Gastrocnemius medialis (tissue), 4 donors: ENCODE measurements at places on chromosomes 2 and 18.

- H3K36me3 ChIP-seq = no peaks in the 10 kb centered on the region
- no peaks in the 10 kb centered on the region for H3K27me3 ChIP-seq
- H3K4me1 ChIP-seq = no peaks in the 10 kb centered on the region
- no peak for DNase-seq
- no peak overlapping the region for H3K27ac ChIP-seq
Measured at GRCh38 chr2:128411431-128411830, 92.8 kb upstream of the HS6ST1 start.

DNA sequence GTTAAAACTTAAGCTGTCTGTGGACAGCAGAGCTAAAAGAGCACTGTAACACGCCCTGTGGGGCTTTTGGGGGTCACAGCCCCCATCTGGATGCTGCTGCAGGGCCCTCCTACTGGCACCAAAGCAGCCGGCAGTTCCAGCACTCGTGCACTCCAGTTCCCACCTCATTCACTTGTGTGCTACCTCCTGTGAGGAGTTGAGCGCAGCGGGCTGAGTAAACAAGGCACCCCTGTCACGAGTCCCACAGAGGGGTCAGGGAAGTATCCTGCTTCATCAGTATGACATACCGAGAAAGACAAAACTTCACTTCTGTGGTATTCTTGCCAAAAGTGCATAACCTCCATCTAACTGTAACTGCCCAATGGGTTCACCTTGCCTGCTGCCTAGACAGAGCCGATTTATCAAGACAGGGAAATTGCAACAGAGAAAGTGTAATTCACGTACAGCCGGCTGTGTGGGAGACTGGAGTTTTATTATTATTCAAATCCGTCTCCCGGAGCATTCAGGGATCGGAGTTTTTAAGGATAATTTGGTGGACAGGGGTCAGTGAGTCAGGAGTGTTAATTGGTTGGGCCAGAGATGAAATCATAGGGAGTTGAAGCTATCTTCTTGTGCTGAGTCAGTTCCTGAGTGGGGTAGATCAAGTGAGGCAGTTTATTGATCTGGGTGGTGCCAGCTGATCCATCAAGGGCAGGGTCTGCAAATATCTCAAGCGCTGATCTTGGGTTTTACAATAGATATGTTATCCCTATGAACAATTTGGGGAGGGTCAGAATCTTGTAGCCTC lies 41.6 kb downstream of the TMEM17 start:
- no peaks in the 10 kb centered on the region for H3K36me3 ChIP-seq
- no peak for DNase-seq

DNA sequence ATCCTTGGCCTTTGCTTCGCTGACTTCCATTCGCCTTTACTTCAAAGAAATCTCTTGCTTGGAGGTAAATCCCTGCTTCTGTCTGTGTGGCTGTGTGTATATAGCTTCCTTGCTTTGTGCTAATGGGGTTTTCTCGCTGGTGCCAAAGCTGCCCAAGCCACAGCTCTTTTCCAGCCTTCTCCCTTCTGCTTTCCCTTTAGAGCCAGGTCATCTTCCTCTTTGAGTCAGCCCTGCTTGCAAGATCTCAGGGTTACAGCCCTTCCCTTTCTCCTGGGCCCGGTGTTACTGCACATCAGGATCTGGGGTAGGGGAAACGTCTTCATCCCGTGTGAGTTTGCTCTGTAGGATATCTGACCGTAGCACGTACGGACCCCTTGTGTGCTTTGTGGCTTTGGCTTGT lies 19.1 kb downstream of the EIF4E2 start:
- no peaks in the 10 kb centered on the region for H3K27me3 ChIP-seq
- peaks cover 65% of the 10 kb centered on the region for H3K36me3 ChIP-seq
- peaks cover 28% of the 10 kb centered on the region for H3K4me1 ChIP-seq
- no peak overlapping the region for H3K4me3 ChIP-seq
- peak overlapping the region; percentile 15 for H3K27ac ChIP-seq
- DNase-seq = no peak

DNA sequence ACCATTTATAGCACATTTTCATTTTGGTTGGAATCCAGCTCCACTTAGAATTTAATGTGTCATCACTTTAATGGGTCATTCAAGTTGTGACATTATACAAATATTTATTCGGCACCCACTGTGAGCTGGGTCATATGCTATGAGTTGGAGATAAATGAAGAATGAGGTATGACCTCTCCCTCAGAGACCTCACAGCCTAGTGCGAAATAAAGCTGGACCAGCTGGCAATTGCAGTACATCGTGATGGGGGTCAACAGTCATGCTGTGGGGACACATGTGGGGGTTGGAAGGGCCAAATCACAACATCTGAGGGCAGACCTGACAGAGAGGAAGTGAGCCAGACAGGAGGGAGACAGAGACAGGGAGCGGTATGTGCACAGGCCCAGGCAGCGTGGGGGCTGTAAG lies 175.4 kb downstream of the MAIP1 start:
- H3K4me1 ChIP-seq = no peaks in the 10 kb centered on the region
- H3K27me3 ChIP-seq = no peaks in the 10 kb centered on the region

GRCh38 chr2:160940699-160941098 lies 219.5 kb upstream of the TANK start:
- DNase-seq = no peak
- no peak overlapping the region for H3K27ac ChIP-seq
- no peaks in the 10 kb centered on the region for H3K27me3 ChIP-seq
- no peaks in the 10 kb centered on the region for H3K36me3 ChIP-seq

GRCh38 chr2:217267758-217268157 lies 407.9 kb upstream of the TNP1 start:
- DNase-seq = no peak
- H3K27me3 ChIP-seq = no peaks in the 10 kb centered on the region
- no peak overlapping the region for H3K4me3 ChIP-seq
- no peak overlapping the region for H3K27ac ChIP-seq
- peaks cover 3% of the 10 kb centered on the region for H3K4me1 ChIP-seq

DNA sequence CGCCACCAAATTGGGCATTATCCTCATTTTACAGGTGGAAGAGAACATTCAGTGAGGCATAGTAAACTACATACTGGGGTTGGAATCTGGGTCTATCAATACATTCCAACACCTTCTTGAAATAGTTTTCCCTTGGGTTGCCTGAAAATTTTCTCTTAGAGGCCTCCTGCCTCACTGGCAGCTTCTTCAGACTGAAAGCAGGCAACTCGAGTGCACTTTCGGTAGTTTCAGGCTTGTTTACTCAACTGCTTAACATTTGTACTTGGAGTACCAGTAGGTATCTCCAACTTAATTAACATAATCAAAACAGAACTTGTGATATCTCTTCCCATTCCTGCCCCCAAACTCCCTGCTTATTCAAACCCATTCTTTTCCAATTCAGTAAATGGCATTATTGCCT lies 36.2 kb upstream of the C2orf74 start:
- H3K4me3 ChIP-seq = no peak overlapping the region
- no peak for DNase-seq

- H3K27me3 ChIP-seq = no peaks in the 10 kb centered on the region
- no peak overlapping the region for H3K27ac ChIP-seq
- H3K4me1 ChIP-seq = no peaks in the 10 kb centered on the region
- no peaks in the 10 kb centered on the region for H3K36me3 ChIP-seq
- no peak for DNase-seq
- H3K4me3 ChIP-seq = no peak overlapping the region
Measured at GRCh38 chr2:106816974-106817373, 69.0 kb downstream of the ST6GAL2 start.

GRCh38 chr18:78743078-78743477 lies 236.5 kb upstream of the SALL3 start:
- H3K4me1 ChIP-seq = no peaks in the 10 kb centered on the region
- no peaks in the 10 kb centered on the region for H3K36me3 ChIP-seq
- H3K27ac ChIP-seq = no peak overlapping the region

DNA sequence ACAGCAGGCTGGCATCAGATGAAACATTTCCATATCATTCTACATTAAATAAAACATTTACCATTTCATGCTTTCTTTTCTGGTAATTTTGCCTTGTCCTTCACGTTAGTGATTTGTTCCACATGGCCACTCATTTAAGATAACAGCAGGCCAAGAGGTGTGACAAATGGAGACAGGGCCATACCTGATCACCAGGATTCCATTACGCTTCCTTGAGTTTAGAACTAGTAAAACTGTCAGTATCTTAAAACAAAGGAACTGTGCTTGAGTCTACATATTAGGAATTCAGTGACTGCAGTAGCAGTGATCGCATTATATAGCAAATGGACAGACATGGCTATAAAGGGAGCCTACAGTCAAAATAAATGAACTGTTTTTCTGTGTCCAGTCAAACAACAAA lies 155.1 kb upstream of the FSHR start:
- H3K4me1 ChIP-seq = no peaks in the 10 kb centered on the region
- H3K36me3 ChIP-seq = no peaks in the 10 kb centered on the region
- no peak for DNase-seq

DNA sequence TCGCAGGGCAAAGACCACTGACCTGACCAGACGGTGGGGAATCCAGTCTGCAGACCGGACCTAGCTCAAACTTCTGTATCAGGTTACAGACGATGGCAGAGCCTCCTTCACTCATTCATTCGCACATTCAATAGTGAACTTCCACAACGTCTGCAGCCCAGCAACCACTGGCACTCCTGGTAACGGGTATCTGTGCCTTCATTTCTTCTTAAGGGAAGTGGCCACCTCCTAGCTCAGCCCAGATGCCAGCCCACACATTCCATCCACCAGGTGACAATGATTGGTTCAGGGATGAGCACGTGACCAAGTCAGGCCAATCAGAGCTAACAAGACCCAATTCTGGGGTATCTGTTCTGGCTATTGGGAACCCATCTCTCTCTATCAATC lies 15.9 kb upstream of the ARMC9 start:
- H3K4me1 ChIP-seq = peaks cover 12% of the 10 kb centered on the region
- H3K27ac ChIP-seq = peak overlapping the region; percentile 87
- no peak for DNase-seq
- no peaks in the 10 kb centered on the region for H3K36me3 ChIP-seq
- H3K27me3 ChIP-seq = no peaks in the 10 kb centered on the region
- H3K4me3 ChIP-seq = no peak overlapping the region

DNA sequence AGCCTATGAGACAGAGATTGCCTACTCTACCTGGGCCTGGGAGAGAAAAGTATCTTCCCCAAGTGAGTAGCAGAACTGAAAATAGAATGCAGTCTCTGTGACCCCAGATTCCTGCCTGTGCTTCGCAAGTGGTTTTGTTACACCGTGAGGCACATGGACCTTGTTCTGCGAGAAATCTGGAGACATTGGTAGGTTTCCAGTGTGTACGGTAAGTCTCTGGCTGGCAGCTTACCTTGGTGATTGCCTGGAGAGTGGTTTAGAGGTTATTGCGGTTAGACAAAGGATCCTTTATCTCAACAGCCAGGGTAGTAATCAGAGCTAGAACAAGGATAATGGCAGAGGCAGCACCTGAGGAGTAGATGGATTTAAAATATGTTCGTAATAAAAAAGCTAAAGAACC lies 606.0 kb upstream of the GCFC2 start:
- no peaks in the 10 kb centered on the region for H3K4me1 ChIP-seq
- H3K27me3 ChIP-seq = no peaks in the 10 kb centered on the region
- no peak overlapping the region for H3K4me3 ChIP-seq
- no peak overlapping the region for H3K27ac ChIP-seq

DNA sequence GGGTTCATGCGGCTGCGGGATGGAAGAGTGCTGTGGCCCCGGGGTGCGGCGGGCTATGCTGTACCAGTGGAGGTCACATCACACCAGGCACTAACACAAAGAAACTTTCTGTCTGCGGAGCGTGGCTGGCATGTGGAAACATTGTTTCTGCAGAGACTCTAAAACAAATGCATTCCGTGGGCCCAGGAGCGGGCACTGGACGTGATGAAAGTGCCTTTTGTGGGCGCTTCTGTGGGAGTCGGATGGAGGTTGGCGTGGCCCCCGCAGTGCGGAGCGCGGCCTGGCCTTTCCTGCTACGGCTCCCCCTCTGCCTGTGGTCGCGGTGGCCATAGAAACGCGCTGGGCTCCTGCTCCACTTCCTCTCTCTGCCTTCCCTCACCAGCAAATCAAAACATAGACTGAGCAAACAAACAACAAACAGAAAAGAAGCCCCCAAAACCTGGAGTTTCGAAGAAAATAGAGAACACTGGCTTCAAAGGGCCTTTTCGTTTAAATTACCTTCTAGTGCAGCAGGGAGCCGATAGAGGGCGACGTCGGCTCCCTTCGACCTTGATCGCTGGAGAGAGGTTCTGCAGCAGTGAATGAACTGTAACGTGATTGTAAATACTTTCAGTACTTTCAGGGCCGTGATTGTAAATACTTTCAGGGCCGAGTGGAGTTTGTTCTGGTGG lies 51.4 kb downstream of the KIF5C start:
- no peaks in the 10 kb centered on the region for H3K27me3 ChIP-seq
- H3K4me1 ChIP-seq = no peaks in the 10 kb centered on the region
- H3K27ac ChIP-seq = no peak overlapping the region
- no peak for DNase-seq
- no peak overlapping the region for H3K4me3 ChIP-seq

- H3K27me3 ChIP-seq = no peaks in the 10 kb centered on the region
- peaks cover 5% of the 10 kb centered on the region for H3K4me1 ChIP-seq
- DNase-seq = no peak
- H3K36me3 ChIP-seq = no peaks in the 10 kb centered on the region
- no peak overlapping the region for H3K27ac ChIP-seq
Measured at GRCh38 chr2:147538821-147539220, 306.0 kb upstream of the ACVR2A start.

DNA sequence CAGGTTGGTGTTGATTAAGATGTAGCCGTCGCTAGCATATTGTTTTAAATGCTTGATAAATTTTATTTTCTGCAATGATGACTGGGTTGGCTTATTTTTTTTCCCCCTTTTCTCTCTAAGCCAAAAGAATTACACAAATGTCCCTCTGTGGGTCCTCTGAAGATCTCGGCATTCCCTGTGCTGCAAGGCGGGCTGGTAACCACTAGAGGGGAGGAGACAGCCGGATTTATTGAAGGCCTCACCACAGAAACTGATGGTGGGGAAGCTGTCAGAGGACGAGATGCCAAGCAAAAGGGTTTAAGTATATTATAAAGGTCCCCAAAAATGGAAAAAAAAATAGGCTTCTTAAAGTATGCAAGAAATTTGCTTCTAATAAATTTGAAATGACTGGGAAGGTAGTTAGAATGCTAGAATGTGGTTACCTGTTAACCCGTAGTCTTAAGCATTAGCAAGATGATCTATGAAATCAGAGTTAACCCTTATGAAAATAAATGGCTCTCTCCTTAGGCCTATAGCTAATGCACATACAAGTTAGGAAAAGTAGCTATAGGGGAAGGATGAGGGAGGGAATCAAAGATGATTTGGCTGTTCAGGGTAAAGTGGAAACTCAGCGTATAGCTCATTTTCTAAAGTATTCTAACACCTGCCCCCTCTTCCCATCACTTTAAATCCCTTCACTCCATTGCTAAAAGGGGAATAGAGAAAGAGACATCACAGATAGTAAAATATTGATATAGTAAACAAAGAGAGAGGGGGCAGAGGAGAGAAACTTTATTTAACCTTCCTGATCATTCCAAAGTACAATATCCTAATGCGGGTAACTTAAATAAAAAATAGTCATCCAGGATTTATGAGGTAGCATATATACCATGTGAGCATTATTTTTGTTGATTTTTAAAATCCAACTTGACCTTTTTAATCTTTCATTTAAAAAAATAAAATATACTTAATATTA lies 894.5 kb upstream of the POU3F3 start:
- H3K4me3 ChIP-seq = no peak overlapping the region
- H3K27ac ChIP-seq = no peak overlapping the region
- H3K4me1 ChIP-seq = no peaks in the 10 kb centered on the region
- no peaks in the 10 kb centered on the region for H3K36me3 ChIP-seq
